ENCODE measurements at places on chromosomes 2 and 18.
A peak's percentile ranks its signal among the peaks of the same experiment; 100 is the strongest.

- DNase-seq, result no peak
These were observed 143.3 kb downstream of the GLI2 start for GRCh38 chr2:120878970-120879369.

- no peak for DNase-seq
These were observed 99.7 kb upstream of the CYRIA start for GRCh38 chr2:16765356-16765755.

- no peak for DNase-seq
These were observed 81.5 kb downstream of the DPP4 start for GRCh38 chr2:161992531-161992930.

DNA sequence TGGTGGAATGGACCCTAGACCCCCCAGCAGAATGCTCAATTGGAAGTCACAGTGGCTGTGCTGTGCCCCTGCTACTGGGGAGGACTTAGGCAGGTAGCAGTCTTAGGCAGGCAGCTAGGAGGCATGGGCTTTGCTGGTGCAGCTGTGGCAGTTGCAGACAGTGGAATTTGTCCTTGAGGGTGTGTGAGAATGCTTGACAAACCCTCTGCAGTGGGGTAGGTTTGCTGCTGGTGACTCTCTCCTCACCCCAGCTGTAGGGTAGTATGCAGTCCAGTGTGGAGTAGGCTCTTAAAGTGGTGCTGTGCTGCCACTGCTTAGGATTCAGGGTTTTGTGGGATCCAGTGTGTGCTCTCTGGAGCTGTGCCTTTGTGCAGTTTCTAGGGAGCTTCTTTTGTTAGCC, 61.3 kb downstream of the NUP35 start:
- DNase-seq, result no peak

- DNase-seq, result no peak
These were observed 459.9 kb downstream of the PIK3C3 start for GRCh38 chr18:42414756-42415454.

DNA sequence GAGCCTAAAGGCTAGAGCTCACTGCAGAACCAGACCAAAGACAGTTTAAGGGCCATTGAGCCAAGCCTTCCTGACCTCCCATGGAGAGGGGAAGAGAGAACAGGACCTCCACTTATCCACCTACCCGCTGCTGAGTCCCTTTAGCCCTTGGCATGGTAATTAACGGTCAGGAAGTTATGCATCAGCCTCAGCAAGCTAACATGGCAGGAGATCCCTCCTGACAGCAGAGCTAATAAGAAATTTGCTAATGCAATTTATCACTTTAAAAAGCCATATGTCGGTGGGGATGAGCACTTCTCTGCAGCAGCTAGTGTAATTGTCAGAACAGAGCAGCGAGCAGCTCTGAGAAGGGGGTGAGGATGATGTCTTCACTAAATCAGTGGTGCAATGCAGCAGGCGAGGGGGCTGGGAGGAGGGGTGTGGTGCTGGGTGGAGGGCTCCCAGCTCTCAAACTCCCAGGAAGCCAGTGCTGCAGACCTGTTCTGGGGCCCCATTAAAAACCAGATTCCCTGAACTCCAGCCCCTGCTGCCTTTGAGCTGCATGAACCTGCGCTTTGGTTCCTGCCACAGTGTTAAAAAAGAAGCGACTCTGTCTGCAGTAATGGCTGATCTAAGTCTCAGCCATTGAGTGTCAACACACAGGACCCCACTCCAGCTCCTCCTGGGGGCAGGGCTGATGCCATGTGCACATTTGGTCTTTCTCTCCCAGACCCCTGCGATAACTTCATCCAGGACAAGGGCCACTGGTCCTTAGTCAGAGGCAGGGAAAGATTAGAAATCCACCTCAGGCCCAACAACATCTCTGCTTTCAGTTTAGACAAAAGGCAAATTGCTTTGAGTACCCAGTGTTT, 84.2 kb upstream of the STPG4 start:
- no peak for DNase-seq

DNA sequence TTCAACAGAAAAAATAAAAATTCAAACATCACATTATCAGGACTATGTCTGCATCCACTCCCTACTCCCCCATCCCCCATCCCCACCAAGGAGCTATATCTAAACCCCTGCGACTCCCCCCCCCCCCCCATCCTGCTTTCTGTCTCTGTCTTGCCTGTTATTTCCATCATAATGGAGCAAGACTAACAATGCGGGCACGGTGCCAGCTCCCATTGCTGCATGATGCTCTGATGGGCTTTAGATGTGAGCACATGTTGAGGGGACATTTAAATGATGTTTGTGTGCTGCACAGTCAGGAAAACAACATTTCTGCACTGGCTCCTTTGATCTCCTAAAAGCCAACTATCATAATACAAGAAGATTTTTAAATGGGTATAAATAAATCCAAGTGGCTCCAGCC, 644.2 kb upstream of the SETBP1 start:
- DNase-seq, result no peak

DNA sequence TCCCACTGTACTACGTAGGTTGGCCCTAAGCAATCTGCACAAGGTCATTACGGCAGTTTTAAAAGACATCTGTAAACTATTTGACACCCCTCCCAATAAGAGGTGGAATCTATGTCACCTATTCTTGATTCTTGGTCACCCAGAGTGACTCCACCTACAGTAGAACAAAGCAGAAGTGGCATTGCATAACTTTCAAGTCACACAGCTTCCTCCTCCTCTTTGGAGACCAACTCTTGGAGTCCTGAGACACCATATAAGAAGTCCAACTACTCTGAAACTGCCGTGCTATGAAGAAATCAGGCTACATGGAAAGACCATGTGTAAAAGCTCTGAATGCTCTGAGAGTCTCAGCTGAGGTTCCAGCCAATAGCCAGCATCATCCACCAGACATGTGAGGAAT, 253.5 kb upstream of the CDH20 start:
- DNase-seq, result no peak

GRCh38 chr2:38654528-38655381, 11.2 kb upstream of the GALM start:
- peak; percentile 7 for DNase-seq

- peak; percentile 73 for DNase-seq
These were observed at the start of gene MFSD6 for GRCh38 chr2:190407662-190408537. Gene MFSD6 (plus strand): TSS chr2:190408355. CDS start chr2:190436030, 27,675 bp downstream.

DNA sequence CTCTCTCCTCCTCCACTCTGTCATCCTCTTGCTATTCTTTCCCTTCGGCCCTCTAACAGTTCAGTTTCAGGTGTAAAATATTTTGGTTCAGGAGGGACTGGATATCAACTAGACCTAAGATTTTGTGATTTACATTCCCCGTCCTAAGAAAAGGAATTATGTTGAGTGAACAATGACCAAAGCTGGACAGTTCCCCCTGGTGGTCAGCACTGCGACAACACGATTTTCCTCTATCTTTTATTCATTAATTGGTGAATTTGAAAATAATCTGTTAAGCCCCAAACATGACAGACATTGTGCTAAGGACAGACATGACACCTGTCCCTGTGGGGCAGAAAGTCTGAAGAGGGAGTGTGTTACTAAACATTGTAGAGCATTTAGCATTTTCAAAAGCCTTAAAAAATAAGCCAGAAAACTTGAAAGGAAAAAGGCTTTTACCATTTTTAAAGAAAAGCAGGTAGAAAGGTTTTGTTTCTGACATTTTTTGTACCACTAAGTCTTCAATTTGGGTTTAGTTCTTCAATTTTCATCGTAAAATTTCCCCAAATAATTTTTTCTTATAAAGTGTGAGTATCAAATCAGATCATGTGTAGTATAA, 28.4 kb upstream of the GTF2A1L start:
- DNase-seq, result peak; percentile 66

DNA sequence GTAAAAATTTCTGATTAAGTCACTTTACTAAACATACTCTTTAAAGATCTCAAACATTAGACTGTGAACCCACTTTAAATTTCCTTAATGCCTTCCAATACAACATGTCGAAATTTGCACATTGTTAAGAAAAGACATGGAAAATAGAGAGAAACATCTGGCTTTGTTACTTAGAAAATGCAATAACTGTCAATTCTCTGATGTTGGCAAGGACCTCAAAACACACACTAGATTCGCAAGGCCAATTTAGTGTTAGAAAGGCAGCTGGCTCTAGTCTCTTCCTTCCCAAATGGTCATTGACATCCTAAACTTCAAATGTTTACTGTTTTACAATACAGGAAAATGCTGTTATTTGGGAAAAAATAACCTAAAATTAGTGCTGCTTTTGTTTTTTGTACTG, 110.6 kb downstream of the UPP2 start:
- DNase-seq, result no peak

- DNase-seq, result no peak
These were observed 28.2 kb upstream of the AMMECR1L start for GRCh38 chr2:127913808-127914457.

DNA sequence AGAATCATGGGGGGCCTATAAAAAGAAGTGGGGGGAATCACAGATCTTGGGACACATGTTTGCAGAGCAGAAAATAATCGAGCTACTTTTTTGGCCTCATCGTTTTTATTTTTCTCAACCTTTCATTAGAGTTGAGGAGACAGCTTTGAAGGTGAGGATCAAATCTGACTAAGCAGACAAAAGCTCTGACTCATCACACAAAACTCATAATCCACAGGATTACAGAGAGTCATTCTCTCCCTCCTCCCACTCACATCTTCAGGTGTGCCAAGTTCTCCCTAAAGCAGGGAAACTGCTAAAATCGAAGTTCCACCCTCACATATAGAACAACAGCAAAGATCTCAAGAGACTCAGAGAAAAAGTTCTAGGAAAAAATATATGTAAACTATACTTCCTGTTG, 15.6 kb downstream of the BAZ2B start:
- DNase-seq, result no peak

DNA sequence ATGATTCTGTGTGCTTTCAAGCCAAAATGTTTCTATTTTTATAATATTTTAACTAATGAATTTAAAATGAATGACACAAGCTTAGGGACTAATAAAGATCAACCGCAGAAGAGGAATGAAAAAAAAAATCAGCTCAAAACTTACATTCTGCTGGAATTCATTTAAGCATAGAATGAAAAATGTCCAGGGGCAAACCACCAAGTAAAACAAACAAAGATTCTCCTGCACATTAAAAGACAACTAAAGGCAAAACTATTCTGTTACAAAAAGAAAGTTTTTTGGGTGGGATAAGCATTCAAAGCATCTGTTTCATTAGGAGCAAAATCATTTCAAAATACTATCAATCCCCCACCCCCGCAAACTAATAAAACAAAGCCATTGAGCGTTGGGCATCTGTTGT, 99.3 kb upstream of the SOX11 start:
- DNase-seq, result no peak

DNA sequence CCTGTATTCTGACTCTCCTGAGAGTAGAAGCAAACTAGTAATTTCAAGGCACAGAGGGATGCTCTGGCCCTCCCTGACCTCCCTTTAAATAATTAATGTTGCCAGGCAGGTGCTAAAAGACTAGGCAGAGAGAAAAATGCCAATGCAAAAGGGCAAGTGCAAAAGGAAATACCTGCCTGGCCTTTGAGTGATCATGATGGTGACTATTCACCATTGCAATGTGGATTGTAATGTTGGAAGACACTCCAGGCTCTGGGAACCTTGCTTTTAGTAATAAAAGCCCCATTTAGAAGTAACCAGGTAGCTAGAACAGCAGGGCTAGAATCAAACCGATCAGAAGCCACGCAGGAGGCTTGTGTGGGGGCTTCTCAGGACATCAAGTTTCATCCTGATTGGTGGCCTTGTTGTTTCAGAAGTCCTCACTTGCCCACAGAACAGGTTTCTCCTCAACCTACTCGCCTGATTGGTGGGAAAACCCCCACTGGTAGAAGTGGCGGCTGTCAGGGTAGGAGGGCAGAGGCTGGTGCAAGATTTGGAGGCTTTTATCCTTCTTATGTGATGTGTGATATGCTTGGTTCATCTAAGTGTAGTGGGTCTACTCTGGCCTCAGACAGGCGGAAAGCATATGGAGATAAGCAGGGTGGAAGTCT, 16.0 kb upstream of the CHRNA1 start:
- no peak for DNase-seq

All from hippocampal formation (tissue), 2 donors.